ENCODE measurements at places on chromosomes 2 and 18. TPM values are rescaled to one million over a fixed set of nuclear protein-coding genes. Genes with fewer than 3 reads are reported as not detected.

The PDE1A gene
- total RNA-seq = 0.28 TPM

The POTEJ gene
- 0.07 TPM for total RNA-seq

The ALPG gene
- not detected for total RNA-seq

The PLA2R1 gene
- 25.2 TPM for total RNA-seq

The CDH20 gene
- total RNA-seq = not detected

The NAT8 gene
- not detected for total RNA-seq

The IL36B gene
- not detected for total RNA-seq

The CYRIA gene
- total RNA-seq = 27.0 TPM

The SLC11A1 gene
- total RNA-seq = not detected

The LRRTM1 gene
- not detected for total RNA-seq

The MTIF2 gene
- total RNA-seq = 36.0 TPM

The INPP5D gene
- 27.2 TPM for total RNA-seq

The ZNF385B gene
- total RNA-seq = not detected

The RSAD2 gene
- total RNA-seq = 0.66 TPM

The NMS gene
- not detected for total RNA-seq

DNA sequence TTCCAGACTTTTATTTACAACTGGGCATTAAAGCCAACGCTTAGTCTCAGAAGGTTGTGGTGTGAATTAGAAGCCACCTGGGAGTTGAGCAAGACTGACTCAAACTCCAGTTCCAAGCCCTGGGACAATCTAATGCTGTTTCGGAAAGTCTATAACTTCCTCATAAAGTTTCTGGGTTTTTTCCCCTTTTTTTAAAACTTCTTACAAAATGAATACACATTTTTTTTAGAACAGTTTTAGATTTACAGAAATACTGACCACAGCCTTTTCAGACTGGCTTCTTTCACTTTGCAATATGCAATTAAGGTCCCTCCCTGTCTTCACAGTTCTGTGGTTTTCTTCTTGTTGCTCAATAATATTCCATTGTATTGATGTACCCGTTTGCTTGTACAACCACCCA, 115.9 kb upstream of the TWIST2 start:
- no peak for DNase-seq

DNA sequence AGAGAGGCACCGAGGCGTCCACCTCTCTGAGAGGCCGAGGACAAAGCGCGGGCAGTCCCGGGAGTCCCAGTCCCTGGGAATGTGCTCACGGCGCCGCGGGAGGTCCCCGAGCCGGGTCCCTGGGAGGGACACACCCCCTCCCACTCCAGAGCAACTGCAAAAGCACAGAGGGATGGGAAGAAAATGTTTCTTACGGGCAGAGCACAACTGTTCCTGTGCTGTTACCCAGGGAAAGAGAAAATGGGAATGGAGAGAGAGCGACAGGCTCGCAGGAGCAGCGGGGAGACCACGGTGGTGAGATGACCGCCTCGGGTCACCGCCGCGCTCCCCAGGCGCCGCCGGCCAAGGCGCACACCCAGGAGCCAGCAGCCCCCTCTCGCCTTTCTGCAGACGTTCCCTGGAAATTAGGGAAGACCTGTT, 1.2 kb upstream of the BCL11A start:
- no peak for DNase-seq

GRCh38 chr18:59704146-59704545, 6.9 kb upstream of the CCBE1 start:
- DNase-seq = no peak

DNA sequence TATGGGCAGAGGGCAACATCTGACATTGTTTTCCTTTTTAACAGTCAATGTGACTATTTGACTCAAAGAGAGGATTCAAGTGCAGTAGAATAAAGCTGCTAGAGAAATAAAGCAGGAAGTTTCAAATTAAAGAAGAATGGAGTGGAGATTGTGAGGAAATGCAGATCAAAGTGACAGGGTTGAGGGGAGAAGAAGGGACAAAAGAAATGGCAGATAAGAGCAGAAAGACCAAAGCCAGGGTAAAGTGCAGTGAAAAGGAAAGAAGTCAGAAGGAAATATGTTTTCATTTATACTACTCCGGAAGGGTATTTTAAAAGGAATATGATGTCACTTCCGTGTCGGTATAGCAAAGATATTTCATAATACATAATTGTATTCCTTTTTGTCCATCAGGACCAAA, 297.5 kb upstream of the CRIM1 start:
- no peak for DNase-seq

GRCh38 chr2:17658251-17658843, 95.3 kb downstream of the SMC6 start:
- no peak for DNase-seq

GRCh38 chr2:85446296-85447221, 28.0 kb downstream of the SH2D6 start:
- DNase-seq = no peak

GRCh38 chr2:15177103-15177502, 384.0 kb downstream of the NBAS start:
- no peak for DNase-seq

GRCh38 chr2:71471276-71471675, 17.9 kb downstream of the DYSF start:
- no peak for DNase-seq

GRCh38 chr2:62175728-62176127, 20.2 kb upstream of the B3GNT2 start:
- no peak for DNase-seq

GRCh38 chr2:39511605-39512433, 74.7 kb upstream of the MAP4K3 start:
- DNase-seq = no peak

GRCh38 chr2:220847589-220847988, 724.5 kb downstream of the EPHA4 start:
- no peak for DNase-seq

- no peak for DNase-seq
Measured at GRCh38 chr2:26905341-26906198, 57.6 kb downstream of the DPYSL5 start.

- no peak for DNase-seq
Measured at GRCh38 chr18:52152036-52152435, 188.0 kb upstream of the DCC start.

DNA sequence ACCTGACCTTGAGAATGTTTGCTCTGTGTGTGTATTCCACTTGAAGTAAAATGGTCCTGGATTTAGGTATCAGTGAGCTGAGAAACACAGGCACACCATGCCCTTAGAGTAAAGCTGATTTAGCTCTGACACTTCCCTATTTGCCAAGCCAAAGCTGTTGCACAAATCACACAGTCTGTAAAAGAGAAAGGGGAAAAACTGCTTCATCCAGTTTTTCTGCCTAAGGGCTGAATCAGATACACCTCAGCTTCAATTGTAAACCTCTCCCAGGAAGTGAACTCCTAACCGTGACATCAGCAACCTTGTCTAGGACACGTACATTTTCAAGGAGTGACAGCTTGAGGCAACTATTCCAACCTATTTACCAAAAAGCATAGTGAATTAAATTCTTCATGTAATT, 150.4 kb downstream of the NR4A2 start:
- DNase-seq = no peak

DNA sequence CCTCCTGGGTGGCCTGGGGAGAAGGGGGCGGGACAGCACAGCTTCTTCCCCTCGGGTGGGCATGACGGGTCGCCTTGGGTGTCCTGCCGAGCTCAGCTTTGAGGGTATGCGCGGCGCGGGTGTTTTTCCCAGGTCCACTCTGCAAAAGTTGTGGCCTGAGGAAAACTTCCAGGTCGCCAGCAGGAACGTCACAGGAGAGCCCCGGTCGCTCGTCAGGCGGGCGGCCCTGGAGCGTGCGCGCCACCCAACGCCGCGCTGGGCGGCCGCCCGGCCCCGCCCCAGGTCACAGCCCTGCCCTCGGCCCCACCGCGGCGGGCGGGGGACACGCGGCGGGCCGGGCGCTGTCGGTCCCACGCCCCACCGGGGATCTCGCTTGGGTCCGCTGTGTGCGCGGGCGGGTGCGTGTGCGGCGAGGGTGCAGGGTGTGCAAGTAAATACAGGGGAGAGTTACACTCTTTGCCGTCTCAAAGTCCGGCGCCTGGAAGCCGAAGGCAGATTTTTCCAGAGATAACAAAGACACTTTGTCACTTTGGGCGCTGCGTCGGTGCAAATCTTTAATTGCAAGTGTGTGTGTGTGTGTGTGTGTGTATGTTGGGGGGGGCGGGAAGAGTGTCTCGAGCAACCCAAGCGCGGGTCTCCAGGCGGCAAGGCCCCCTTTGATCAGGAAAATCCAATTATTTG, 616 bp upstream of the SP5 start:
- no peak for DNase-seq

DNA sequence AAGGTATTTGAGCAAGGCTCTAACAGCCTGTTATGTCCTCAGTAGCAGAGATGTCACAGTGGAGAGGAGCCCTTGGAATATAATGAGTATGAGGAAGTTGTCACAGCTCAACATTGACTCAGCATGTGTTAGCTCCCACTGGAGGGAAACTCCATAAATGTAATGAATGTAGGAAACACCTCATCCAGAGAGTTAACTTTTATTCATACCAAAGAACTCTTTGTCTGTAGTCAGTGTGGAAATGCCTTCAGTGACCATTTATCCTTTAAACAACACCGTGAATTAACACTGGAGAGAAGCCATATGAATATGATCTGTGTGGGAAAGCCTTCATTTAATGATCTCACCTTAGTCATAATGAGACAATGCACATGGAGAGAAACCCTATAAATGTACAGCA, 59.7 kb downstream of the CYP1B1 start:
- no peak for DNase-seq

- no peak for DNase-seq
Measured at GRCh38 chr18:46176001-46176400, 71.8 kb downstream of the HAUS1 start.

- no peak for DNase-seq
Measured at GRCh38 chr2:72920318-72921087, 3.2 kb downstream of the EMX1 start.

- no peak for DNase-seq
Measured at GRCh38 chr2:121196849-121197155, 88.2 kb downstream of the TFCP2L1 start.
